Peyer's patch (tissue), 4 donors: ENCODE measurements at places on chromosomes 4 and X. TPM values are rescaled to one million over a fixed set of nuclear protein-coding genes. Genes with fewer than 3 reads are reported as not detected.

Gene RPS6KA6
- 7.9 TPM for total RNA-seq

Gene CXCL5
- total RNA-seq: not detected

DNA sequence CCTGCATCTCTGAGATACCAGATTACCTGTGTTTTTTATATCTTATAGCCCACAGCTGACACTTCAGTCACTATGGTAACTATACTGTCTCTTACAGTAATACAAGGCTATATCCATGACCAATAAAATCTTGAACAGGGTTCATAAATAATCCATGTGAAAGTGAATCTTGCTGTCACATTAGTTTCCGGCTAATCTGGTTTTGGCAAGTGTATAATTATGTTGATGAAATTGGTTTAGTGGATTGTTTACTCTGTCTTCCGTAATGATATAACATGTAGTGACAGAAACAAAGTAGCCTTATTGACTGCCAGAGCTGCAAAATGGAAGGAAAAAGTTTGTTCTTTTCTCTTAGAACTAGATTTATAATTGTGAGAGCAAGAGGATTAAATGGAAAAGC, 686.6 kb upstream of the PABPC4L start:
- H3K36me3 ChIP-seq: no peaks in the 10 kb centered on the region
- no peak overlapping the region for H3K4me3 ChIP-seq
- DNase-seq: no peak
- H3K4me1 ChIP-seq: no peaks in the 10 kb centered on the region

DNA sequence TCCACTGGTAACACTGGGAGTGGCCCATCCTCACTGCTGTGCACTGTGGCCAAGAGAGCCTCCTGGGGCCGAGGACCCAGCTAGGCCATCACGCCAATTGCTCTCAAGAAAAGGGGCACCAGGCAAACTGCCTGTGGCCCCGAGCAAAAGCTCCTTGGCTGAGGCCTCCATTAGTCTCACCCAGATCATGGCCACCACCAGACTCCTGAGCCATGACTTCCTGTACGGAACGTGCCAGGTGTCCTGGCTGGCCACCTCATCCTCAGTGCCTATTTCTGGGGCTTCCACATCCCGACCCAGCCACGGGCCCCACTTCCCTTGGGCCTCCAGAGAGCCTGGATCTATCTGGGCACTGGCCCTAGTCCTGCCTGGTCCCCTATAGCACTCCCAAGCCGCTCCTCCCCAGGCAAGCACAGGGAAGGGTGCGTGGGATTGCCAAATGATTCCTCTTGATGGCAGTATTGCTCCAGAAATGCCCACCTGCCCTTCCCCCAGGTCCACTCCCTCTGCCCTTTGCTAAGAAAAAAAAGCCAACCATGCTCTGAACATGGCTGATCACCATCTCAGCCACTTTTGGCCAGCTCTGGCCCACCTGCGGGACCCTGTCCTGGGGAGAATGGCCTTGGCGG, 212.6 kb upstream of the AGTR2 start:
- H3K4me3 ChIP-seq: no peak overlapping the region
- no peaks in the 10 kb centered on the region for H3K27me3 ChIP-seq
- DNase-seq: no peak
- H3K4me1 ChIP-seq: no peaks in the 10 kb centered on the region
- H3K36me3 ChIP-seq: no peaks in the 10 kb centered on the region
- H3K27ac ChIP-seq: no peak overlapping the region

DNA sequence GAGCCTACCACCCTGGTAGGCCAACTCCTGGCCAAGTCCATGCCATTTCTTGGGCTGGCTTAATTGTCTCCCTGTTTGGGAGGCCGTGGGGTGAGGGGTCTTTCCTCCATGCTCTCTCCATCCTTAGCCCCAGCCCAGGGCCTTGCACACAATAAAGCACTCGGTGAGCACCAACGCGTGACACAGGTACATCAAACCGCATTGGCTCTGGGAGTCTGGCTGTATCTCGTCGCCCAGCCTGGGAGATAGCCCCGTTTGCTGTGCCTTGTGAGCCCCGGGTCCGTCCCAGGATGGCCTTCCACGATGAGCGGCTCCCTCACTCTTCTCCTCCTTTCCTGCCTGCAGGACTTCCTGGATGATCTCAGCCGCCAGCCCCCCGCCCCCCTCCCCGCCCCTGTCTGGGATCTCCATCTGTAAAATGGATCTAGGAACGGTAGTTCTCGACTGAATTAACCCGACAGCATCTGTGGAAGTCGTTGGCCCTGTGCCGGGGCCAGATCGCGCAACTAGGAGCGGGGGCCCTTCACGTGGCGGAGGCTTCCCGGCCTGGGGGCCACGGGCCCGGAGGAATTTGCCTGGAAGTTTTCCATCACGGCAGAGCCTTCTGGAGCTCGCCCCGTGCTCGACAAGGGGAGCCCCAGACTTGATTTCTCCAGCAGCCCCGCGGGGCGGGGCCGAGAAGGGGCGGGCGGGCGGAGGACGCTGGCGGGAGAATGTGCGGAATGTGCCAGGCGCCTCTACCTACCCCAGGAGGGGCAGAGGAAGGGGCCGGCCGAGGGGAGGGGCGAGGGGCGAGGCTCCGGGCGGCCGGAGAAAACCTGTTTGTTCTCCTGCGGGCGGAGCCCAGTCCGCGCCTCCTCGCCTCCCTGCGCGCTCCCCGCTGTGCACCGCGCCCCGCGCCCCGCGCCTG, at the start of gene ZNF185:
Gene ZNF185, plus strand, starts transcription at position 846 of the 910 bp plus-strand sequence. CDS start 16,423 bp downstream, outside the sequence.
- H3K36me3 ChIP-seq: no peaks in the 10 kb centered on the region
- no peaks in the 10 kb centered on the region for H3K4me1 ChIP-seq
- no peak for DNase-seq
- H3K27ac ChIP-seq: no peak within 1 kb of the TSS

DNA sequence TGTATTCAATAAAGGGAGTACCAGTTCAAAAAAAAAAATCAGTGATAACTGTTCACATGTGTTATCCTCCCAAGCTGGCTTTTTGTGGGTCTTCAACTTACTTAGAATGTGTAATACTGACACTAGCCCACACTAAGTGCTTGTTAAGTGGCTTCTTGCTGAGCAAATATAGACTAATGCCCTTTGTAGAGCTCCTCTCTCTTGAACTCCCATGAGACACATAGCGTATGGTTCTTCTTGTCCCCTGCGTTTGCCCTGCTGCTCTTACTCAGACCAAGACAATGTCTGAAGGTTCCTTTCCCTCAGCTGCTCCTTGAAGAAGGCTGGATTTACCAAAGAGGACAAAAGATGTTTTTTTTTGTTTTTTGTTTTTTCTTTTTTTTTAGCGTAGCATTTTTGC, 110.9 kb downstream of the FRAS1 start:
- H3K4me3 ChIP-seq: no peak overlapping the region
- H3K36me3 ChIP-seq: no peaks in the 10 kb centered on the region
- no peaks in the 10 kb centered on the region for H3K27me3 ChIP-seq
- no peak overlapping the region for H3K27ac ChIP-seq
- H3K4me1 ChIP-seq: no peaks in the 10 kb centered on the region

DNA sequence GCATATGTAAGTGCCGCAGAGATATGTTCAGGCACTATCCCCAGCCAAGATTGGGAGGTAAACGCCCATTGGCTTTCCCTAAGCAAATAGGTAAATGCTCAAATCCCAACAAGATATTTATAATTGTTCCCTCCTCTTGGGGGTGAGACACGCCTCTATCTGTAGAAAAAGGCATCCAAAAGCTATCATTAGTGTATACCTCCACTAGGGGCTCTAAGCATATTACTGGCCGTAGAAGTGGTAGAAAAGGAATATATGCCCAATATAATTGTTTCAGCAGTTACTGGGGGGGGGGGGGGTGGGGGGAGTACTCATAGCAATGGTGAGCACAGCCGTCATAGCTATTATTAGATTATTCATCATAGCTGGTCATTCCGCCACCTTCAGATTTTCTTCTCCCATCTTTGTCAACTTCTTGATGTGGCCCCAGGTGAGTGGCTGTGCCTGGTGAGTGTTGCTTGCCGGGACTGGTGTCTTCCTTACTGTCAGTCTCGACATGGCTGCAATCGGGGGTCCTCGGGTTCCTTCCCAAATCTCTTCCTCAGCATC, 53.3 kb upstream of the WDR1 start:
- no peaks in the 10 kb centered on the region for H3K36me3 ChIP-seq
- H3K4me1 ChIP-seq: no peaks in the 10 kb centered on the region
- no peak for DNase-seq
- no peak overlapping the region for H3K4me3 ChIP-seq
